ENCODE measurements at places on chromosomes 4 and X.

DNA sequence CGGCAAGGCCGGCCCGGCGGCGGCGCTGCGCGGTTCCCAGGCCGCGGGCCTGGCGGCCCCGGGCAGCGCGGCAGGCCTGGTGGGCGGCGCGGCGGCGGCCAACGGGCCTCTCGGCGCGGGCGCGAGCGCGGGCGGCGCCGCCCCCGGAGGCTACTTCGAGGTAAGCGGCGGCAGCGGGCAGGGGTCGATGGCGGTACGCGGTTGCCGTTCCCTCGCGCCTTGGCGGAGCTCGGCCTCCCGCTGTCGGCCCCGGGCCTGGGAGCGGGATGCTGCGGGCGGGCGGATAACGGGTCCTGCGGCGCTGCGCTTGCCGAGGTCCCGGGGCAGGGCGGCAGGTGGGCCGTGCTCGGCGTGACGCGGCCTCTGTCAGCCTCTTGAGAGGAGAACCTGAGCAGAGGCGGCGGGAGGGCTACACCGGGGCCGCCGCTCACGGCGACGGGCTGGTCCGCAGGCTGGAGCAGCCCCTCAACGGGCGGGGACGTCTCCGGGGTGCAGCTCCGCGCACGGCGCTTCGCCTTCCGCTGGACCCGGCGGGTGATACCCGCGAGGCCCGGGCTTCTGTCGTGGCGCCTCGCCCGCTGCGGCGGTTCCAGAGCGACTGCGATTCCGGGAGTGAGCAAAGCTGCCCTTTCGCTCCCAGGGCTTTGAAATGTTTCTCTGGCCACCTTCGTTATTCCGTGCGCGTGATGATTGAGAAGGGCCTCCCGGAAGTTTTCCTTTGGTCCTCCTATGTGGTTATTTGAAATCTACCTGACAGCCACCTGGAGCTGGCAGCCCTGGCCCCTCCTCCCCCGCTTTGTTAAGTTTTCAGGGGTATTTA, 774 bp downstream of the FAM193A start:
- peak; percentile 54 for DNase-seq

GRCh38 chr4:3496021-3496420, 32.9 kb downstream of the DOK7 start:
- DNase-seq: no peak

- DNase-seq: no peak
Observed at GRCh38 chrX:43822014-43822413, 60.2 kb downstream of the MAOB start.

DNA sequence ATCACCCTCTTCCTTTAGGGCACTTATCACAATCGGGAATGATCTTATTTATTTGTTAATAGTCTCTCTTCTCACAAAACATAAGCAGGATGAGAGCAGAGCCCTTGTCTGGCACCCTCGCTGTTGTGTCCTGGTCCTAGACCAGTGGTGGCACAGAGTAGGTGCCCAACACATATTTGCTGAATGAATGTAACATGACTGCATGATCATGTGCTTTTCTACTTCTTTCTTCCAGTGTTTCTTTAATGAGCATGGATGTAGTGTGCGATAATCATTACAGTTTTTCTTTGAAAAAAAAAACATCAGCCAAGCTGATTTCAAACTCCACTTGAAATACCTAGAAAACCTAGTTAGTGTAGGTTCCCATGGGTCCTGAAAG, 164.1 kb downstream of the CHIC2 start:
- DNase-seq: no peak

GRCh38 chr4:111789901-111790640, 355.2 kb upstream of the FAM241A start:
- DNase-seq: no peak

GRCh38 chr4:159045321-159045720, 57.6 kb upstream of the RAPGEF2 start:
- DNase-seq: no peak

GRCh38 chr4:81397635-81398034, 74.1 kb downstream of the RASGEF1B start:
- no peak for DNase-seq

DNA sequence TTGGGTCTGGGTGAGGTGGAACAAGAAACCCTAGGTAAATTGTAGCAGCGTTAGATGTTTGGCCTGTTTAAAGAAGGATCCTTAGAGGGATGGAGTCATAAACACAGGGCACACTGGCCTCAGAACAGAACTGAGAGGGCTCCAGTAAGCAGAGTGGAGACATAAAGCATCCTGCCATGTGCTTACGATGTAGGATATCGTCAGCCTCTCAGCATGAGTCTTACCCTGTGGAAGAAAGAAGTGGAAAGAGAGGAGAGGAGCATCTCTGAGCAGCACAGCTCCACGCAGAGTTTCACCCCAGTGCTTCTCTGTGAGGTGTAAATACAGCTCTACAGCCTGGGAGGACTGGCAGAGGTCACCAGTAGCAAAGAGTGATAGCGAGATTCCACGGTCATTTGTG, 27.8 kb upstream of the SORBS2 start:
- DNase-seq: no peak

- no peak for DNase-seq
Observed at GRCh38 chrX:70257423-70258288, 2.3 kb downstream of the P2RY4 start.

DNA sequence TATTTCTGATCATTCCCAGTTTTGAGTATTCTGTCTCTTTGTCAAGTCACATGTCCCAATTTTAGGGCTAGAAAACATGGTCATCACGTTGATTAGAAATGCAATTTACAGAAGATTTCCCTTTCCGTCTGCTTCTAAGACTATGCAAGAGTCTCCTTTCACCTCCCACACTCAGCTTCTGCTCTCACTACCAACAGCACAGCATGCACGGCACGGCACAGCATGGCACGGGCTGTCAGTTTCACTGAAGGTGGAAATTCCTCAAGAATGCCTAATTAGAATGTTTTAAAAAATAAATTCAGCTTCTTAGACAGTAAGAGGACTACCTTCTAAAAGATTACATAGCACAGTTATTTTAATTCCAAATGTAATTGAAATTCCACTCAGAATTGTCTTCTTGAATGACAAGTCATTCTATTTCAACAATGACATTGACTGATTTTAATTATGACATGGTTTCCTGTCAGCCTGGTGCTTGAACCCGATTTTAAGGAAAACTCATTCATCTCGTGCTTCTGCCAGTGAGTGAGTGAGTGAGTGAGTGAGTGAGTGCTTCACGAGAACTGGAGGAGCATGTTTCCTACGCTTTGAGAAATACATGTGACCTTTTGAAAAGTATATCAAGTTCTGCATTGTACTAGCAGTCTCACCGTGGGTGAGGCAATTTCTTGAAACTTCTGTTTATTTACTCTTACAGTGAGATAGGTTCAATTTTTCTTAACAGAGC, 124.8 kb upstream of the SORBS2 start:
- no peak for DNase-seq

- no peak for DNase-seq
Observed at GRCh38 chr4:87542734-87543312, 13.6 kb upstream of the SPARCL1 start.

- no peak for DNase-seq
Observed at GRCh38 chr4:32133141-32133540, 1413.0 kb downstream of the PCDH7 start.

DNA sequence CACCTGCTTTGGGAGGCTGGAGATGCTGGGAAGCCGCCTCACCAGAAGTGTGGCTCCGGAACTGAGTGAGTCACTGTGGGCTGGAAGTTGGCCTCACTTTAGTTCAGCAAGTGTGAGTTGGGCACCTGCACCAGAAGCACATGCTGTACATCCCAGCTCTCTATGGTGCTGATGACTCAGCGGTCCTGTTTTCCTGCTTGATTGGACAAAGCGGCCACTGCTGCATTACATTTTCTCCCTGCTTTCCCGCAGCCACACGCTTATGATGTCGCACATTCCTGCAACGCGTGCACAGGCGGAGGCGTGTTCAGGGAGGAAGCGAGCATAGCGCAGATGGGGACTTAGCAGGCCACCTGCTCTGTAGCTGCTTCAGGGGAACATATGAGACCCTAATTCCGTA, 26.7 kb upstream of the CLDN34 start:
- no peak for DNase-seq

DNA sequence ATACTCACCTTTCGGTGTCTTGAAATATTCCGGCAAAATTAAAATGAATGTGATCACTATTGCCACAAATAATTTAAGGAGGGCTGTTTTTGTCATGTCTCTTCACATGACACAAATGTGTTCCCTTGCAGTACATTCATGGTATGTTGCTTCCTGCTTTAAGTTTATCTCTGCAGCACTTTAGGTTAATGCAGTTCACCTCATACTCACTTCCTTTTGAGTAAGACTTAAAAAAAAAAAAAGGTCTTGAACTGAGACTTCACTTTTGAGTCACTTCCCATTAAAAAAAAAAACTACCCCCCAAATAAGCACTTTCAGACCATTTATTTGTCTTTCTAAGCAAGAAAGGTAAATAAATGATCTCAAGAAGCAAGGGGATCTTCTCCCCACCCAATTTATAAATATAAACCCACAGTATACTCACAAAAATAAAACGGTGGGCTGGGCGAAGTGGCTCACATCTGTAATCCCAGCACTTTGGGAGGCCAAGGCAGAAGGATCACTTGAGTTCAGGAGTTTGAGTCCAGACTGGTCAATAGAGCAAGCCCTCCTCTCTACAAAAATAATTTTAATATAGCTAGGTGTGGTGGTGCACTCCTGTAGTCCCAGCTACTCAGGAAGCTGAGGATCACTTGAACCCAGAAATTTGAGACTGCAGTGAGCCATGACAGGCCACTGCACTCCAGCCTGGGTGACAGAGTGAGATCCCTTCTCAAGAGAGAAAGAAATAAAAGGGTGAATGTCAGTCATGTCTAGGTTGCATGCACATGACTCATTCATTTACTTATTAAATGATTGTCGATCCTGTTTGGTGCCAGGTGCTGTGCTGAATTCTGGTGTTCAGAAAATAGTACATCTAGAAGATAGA, at the start of gene TMEM156:
Gene TMEM156, minus strand, starts transcription at position 192 of the 868 bp plus-strand sequence. Its CDS starts 96 bp downstream, at position 96.
- peak; percentile 45 for DNase-seq

DNA sequence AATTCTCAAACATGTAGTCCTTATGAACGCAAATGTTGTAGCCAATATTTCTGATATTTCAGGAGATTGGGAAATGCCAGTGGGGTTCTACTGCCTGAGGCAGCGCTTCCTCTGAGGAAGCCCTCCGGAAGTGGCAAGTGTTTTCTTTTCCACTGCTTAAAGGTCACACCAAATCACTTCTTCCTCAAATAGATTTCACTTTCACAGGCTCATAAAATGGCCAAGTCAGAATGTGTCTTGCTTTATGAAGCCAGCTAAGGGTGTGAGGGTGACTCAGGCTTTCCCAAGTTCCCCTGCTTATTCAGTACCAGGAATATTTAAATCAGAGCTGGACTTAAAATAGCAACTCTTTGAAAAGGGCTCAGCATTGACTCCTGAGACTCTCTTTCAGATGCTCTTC, 514.2 kb upstream of the DIPK2B start:
- no peak for DNase-seq

DNA sequence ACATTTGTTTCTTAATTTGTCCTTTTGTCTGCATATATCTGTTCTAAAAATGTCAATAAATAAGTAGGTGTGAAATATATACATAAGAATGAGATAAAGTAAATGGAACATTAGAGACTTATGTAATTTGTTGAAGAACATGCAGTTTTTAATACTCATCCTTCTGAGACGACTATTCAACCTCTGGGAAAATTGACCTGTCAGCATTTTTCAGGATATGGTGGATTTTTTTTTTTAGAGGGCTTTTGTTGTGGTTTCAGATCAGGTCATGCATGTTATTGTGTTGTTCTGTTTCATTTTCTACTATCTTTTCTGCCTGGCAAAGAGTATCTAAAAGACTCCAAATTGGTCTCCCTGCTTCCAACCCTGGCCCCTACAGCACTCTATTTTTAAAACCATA, 97.3 kb downstream of the PCDH7 start:
- no peak for DNase-seq

GRCh38 chr4:52866734-52867133, 4.6 kb downstream of the RASL11B start:
- no peak for DNase-seq

GRCh38 chr4:70946939-70947338, 44.8 kb downstream of the MOB1B start:
- DNase-seq: no peak

DNA sequence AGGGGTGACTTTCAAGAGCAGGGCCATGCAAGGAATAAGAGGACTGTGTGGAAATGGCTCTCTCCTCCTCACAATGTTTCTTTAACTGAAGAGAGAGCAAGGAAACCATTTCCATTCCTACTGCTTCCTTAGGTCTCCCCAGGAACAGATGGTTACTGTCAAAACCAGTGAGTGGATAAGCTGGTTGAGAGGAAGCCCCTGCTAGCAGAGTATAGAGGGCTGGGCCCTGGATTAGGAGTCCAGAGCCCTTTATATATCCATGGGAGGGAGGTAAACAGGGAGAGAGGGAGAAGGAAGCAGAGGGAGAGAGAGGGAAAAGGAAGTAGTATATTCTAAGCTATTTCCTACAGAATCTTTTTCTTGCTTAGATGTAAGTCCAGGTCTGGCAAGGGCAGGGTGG, 43.8 kb upstream of the LAS1L start:
- DNase-seq: no peak

GRCh38 chrX:40008791-40009461, 88.8 kb downstream of the BCOR start:
- peak; percentile 22 for DNase-seq

- no peak for DNase-seq
Observed at GRCh38 chr4:90943311-90943710, 816.1 kb downstream of the CCSER1 start.
